Left hindlimb (tissue), 1 donor: ENCODE measurements at places on chromosomes 1 and 21.

GRCh38 chr1:208142590-208143382 is 101.4 kb downstream of the PLXNA2 start:
- no peak for DNase-seq

GRCh38 chr1:11147197-11147770 is 41.9 kb upstream of the ANGPTL7 start:
- no peak for DNase-seq

DNA sequence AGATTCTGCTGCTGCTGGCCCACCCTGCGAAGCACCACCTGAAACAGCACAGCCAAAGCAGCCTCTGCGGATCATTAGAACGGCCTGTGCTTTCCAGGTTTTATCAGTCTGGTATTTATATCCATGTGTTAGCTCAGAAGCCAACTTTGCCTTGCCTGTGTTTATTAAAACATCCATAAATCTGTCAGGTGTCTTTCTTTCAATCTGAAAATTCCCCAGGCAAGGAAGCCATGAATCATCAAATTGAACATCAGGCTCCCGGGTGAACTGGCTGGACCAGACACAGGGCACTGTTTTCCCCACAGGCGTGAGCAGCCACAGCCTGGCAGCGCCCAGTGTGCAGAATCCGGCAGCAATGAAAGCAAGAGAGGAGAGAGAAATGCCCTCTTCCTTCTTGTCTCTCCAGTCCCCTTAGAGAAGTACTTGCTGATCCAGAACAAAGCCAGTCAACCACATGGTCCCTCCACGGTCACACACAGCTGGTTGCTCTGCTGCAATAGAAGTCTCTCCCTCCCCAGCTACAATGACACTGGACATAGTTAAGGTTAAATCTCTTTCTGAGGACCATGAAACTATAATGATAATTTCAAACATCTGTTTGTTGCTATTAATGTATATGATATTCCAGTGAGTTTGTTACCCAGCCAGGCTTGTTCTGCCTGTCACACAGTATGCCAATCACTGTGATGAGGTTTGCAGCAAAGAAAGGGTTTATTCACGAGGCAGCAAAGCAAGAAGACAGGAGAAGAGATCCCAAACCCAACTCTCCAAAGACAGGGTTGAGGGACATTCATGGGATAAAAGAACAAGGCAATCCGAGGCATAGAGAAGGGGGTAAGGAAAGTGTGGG is 212.1 kb upstream of the FMN2 start:
- DNase-seq, result no peak

GRCh38 chr1:47763591-47764171 is 233.5 kb downstream of the TRABD2B start:
- peak; percentile 46 for DNase-seq

GRCh38 chr1:169708647-169709046 is 2.8 kb downstream of the SELL start:
- no peak for DNase-seq

DNA sequence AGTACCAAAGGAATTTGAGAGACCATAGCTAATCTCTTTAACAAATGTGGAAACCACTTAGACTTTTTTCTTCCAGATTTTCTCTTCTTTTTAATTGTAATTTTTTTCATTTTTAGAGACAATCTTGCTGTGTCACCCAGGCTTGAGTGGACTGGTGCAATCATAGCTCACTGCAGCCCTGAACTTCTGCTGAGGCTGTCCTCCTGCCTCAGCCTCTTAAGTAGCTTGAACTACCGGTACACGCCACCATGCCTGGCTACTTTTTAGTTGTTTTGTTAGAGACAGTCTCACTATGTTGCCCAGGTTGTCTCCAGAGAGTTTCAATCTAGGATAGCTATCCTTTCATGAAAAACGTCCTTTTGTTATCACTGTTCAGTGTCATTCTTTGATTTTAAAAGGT is 15.0 kb downstream of the PRRC2C start:
- DNase-seq, result no peak

GRCh38 chr1:78408192-78408591 is 82.6 kb upstream of the PTGFR start:
- peak; percentile 50 for DNase-seq

- DNase-seq, result no peak
These were observed 141.2 kb upstream of the CD34 start for GRCh38 chr1:208052135-208052534.

DNA sequence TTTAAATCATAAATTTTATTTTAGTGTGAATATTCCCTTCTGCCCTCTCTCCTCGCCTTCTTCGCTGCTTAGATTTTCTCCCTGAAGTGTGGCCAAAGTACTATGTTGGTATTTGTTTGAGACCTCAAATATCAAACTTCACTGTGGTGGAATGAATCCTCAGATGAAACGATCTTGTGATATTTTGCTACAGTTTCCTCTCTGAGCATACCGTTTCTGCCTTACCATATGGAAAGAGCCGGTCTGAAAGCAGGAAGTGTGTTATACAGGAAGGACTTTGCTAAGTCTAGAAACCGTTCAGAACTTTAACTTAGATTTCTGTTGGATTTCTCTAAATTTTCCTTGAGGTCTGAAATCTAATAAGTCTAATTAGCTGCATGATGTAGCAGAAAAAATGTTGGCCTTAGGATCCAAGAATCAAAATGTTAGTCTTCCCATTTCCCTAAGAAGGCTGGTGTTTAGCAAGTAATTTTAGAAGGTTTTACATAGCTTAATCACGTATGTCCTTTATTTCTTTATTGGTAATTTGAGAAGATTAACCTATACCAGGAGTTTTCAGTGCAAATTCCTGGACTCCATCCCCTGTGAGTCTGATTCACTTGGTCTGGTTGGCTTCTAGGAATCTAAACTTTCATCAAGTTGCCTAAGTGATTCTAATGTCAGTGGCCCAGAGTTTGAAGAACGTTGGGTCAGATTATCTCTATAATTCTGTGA is 30.7 kb downstream of the SDCCAG8 start:
- DNase-seq, result no peak

- DNase-seq, result no peak
These were observed 419 bp upstream of the TSEN15 start for GRCh38 chr1:184051138-184051484.

DNA sequence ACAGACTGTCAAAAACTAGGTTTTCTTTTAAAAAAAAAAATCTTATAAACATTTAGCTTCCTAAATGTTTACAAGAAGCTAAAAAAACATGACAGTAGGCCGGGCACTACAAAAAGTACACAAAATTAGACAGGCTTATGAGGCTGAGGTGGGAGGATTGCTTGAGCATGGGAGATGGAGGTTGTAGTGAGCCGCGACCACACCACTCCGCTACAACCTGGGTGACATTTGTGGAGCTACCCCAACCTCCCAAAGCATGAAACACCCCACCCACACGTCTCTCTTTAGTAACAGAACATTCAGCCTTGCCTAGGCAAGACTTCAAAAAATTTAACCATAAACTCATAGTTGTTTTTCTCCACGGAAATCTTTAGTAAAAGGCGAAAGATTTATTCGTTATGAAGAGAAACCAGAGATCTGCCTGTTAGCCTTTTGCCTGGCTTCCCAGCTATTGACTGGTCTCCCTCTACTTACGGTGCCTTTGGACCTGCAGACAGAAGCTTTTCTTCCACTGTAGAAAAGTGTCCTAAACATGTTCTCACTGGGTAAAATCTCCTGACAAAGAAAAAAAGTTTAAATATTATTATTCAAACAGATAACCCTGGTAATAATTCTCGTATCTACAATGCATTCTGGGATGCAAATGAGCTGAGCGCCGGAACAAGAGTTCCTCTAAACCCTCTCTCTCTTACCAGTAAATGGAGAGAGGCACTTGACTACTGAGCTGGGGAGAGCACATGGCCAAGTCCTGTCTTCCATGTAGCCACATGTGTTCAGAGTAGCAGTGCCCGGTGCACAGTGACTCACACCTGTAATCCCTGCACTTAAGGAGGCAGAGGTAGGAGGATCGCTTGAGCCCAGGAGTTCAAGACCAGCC is 9.2 kb downstream of the RNU5D-1 start:
- no peak for DNase-seq

DNA sequence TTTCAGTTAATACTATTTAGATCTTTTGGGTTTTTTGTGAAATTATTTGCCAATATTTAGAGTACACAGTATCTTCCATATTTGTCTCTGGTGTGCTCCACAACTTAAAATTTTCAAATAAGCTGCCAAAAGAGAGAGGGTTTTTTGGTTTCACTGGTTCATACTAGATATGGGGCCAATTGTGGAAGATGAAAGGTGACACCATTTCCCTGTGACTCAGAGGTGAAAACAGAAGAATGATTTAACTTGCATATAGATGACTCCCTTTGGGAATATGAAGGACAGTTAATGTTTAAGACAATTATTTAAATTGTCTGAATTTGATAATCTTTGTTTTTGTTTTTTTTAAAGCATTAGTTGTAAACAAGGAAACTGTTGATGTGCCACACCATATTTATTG is 37.5 kb downstream of the IVNS1ABP start:
- DNase-seq, result no peak

DNA sequence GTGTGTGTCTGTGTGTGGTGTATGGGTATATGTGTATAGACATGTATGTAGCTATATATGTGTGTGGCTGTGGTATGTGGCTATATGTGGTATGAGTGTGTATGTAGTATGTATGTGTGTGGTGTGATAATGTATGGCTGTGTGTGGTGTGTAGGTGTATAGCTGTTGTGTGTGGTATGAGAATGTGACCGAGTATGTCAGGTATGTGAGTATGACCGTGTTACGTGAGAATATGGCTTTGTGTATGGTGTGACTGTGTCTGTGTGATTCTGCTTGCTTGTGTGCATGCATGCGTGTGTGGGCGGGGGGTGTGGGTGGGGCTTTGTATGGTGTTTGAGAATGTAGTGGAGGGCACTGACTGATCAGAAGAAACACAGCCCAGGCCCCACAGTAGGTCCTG is 3.5 kb downstream of the ZNF691 start:
- no peak for DNase-seq

- DNase-seq, result no peak
These were observed 10.6 kb downstream of the CD160 start for GRCh38 chr1:145729666-145730436.

DNA sequence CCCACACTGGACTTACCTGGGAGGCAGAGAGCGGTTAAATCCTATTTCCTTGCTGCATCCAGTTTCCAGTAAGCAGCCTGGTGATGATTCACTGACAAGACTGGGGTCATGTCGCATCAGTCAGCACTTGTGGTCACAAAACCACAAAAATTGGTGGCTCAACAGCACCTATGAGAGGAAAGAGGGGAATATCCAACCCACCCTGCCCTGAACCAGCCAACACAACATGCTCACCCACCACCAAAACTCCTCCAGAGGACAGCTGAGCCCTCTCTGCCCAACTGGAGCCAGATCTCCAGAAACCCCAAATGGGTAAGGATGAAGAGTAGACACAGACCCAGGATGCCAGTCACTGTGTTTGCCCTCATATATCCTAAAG is 64.0 kb downstream of the CD46 start:
- no peak for DNase-seq

GRCh38 chr1:210697185-210697584 is 368.5 kb downstream of the HHAT start:
- no peak for DNase-seq

DNA sequence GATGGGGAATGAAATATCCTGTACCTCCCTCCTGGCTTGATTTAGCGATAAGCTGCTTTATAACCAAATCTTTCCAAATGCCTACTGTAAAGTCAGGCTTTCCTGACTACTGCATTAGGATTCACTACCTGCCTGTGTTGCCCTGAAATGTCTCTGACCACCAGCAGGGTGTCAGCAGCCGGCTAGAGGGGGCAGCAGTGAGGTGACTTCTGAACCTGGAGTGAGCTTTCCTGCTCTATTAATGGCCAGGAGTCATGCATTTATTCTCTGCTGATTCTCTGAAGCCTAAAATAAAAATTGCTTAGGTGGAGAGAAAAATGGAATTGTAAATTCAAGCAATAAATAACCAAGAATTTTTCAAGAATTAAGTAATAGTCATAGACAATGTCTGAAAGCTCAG is 2.5 kb downstream of the BACE2 start:
- DNase-seq, result no peak

DNA sequence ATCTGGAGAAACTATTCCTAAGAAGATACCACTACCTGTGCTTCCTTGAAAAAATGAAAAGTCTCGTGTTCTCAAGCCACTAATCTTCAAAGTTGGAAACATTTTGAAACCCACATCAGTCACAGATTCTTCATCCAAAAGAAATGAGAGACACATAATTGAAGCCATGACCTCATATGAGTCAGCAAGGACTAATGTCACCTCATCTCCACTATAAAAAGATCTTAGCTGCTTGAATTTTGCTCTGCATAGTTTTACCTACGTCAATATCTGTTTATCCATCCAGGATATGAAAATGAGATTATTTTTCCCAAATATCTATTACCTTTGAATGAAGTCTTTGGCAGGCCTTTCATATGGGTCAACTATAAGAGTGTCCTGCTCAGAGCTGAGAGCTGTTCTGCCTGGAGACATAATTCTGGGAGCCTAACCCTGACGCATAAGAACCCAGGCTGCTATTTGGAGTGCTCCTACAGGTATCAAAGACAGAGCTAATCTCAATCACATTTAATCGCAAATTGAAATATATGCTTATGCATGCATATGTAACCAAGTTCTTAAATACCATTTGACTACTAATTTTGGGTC is 312.5 kb upstream of the PKN2 start:
- no peak for DNase-seq

DNA sequence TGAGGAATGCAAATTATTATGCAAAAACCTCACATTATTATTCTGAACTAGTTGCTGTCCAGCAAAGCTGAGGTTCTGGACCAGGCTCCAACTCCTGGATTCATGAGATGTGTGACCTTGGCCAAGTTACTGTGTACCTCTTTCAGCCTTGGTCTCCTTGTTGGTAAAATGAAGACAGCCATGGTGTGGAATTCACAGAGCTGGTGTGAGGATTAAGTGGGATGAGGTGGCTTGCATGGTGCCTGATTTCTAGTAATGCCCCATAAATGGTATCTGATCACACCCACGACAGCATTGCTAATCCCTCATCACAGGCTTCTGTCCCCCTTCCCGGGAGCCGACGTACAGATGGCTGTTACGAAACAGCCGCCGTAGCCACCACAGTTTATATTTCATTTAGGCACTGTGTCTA is 59.6 kb downstream of the PGBD5 start:
- no peak for DNase-seq

DNA sequence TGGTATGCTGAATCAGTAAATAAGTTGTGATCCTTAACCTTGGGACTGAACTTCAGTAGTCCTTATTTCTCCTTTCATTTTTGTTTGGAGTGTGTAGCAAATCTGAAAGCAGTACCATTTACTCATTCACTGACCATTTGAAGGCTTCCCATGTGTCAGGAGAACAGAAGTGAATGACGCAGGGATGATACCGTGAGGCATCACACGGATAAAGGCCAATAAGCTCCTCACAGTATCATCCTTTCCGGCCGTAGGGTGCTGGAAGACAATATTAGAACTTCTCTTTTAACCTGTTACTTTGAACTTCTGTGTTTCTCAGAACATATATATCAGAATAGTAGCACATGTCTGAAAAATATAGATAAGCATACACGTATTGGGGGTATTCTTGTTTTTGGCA is 21.3 kb downstream of the BACH1 start:
- DNase-seq, result no peak
